Kidney (tissue), 22 donors: ENCODE measurements at places on chromosomes 2 and 18. TPM values are rescaled to one million over a fixed set of nuclear protein-coding genes. Genes with fewer than 3 reads are reported as not detected.

The DNAH7 gene
- 3.8 TPM for polyA plus RNA-seq

The CCBE1 gene
- polyA plus RNA-seq = 1.8 TPM

The ANKRD30BL gene
- polyA plus RNA-seq = not detected

The HOXD3 gene
- polyA plus RNA-seq = 16.9 TPM

The MERTK gene
- polyA plus RNA-seq = 9.2 TPM

The DARS1 gene
- 39.5 TPM for polyA plus RNA-seq

The EVX2 gene
- polyA plus RNA-seq = not detected

The POTEF gene
- not detected for polyA plus RNA-seq

The WDR54 gene
- polyA plus RNA-seq = 37.6 TPM

The LIPG gene
- polyA plus RNA-seq = 4.8 TPM
